Stimulated activated naive CD4-positive, alpha-beta T cell (primary cell): ENCODE measurements at places on chromosomes 1 and 21.

DNA sequence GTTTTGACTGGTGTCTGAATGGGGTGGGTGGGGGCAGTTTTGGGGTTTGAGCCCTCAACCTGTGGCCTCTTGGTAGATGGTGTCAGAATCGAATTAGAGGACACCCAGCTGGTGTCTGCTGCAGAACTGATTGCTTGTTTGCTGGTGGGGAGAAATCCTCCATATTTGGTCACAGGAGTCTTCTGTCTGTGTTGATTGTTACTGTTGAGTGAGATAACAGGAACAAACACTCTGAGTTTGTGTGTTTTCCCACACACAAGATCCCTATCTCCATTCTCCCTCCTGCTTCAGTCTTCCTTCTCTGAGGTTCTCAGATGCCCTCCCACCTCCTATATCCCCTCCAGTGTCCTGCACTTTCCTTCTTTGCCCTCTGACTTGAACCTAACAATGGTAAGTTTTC lies 19.1 kb upstream of the CGN start:
- DNase-seq = no peak

DNA sequence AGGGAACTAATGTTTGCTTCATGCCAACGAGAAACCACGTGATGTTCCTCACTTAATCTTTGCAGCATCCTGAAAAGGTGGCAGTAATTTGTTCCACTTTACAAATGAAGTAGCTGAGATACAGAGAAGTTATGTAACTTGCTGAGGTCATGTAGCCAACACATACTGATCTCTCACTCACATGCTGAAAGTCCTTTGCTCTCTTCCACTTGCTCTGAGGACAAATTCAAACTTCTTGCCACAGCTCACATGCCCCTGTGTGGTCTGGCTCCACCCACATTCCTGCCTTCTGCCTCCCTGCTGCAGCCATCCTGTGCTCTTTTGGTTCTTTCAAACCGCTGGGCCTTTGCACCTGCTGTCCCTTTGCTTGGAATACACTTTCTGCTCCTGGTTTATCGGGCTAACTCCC lies 55.4 kb downstream of the TMCO4 start:
- DNase-seq = no peak

GRCh38 chr21:37700641-37701202 lies 215.5 kb downstream of the KCNJ6 start:
- DNase-seq = no peak

GRCh38 chr1:108715932-108716331 lies 3.2 kb downstream of the FNDC7 start:
- DNase-seq = no peak

- DNase-seq = no peak
Measured at GRCh38 chr21:41277196-41277595, 39.4 kb upstream of the FAM3B start.

GRCh38 chr1:200328379-200328778 lies 81.5 kb downstream of the ZNF281 start:
- no peak for DNase-seq
